ENCODE measurements at places on chromosomes 6 and 20.

DNA sequence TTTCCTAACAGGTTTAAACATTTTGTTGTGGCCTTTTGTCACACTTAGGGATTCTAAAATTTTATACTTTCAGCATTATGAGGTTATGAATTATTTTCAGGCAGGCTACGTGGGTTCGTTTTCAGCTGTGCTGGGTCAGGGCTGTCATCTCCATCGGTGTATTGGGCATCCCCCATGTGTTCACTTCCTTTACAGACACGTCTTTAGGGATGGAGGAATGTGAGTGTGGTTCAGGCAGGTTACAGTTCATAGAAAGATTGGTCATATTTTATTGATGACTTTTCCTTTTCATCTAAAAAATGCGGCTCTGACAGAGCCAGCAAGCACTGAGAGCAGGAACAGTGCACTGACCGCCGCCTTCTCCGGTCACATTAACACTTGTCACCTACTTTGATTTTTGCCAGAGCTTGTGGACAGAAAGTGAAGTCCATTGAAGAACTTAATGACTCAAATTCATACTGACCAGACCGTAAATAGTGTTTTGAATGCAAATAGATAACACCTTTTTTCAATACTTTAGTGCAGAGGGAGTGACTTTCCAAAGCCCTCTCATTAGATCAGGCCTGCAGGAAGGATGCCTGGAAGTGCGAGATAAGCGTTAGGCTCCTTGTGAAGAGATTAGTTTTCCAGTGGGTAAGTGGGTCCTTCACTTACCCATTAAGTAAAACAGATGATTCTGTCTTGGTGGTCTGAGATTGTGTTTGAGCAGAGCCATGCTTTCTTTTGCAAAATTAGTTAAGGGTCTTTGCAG is 113.1 kb downstream of the TIAM2 start:
- DNase-seq = no peak

DNA sequence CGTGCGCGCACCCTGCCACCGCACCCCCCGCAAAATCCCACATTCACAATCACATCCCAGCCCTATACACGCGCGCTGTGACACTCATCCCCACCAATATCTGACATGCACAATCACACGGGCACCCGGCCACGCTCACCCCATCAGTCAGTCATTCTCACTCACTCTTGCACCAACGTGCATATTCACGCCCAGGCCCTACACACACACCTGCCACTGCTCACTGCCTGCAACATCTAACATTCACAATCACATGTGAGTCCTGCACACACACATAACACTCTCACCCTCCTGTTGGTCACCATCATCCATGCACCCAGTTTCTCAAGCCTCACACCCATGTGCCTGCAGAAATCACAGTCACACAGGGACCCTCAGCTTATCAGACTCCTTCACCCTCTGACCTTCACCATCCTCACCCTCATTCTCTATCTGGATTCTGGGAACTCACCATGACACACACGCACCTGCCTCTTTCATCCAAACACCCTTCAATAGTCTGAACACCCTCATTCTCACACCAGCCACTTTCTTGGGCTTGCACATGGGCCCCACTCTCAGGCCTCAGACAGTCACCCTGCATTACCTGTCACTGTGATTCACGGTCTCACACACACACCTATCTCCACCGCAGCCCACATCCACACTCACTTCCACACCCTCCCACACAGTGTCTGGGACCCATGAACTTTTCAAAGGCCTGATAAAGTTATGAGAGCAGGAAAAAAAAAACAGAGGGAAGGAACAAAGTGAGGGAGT is 748 bp upstream of the ATP9A start:
- no peak for DNase-seq

DNA sequence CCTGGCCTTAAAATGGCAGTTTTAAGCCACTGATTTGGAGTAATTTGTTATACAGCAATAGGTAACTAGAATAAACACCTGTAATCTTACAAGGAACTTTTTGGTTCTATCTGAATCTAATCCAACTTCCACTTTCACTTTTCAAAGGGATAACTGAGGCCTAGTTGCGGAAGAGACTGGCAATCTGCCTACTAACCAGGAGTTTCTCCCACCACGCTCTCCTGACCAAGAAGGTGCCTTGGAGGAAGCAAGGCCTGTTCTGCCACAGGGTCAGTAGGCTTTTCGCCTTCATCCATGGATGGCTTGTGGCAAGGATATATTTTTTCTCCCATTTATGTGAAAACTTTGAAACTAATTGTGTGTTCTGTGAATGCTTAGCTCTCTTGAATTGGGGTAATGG is 12.9 kb upstream of the MYBL2 start:
- DNase-seq = no peak

GRCh38 chr6:87494761-87495422 is 22.1 kb downstream of the SLC35A1 start:
- no peak for DNase-seq

- DNase-seq = no peak
These were observed 606.0 kb upstream of the HTR1E start for GRCh38 chr6:86331265-86331840.

- DNase-seq = no peak
These were observed 20.2 kb upstream of the TTK start for GRCh38 chr6:79984261-79984660.

- no peak for DNase-seq
These were observed 65.6 kb upstream of the HTR1E start for GRCh38 chr6:86871681-86872080.

DNA sequence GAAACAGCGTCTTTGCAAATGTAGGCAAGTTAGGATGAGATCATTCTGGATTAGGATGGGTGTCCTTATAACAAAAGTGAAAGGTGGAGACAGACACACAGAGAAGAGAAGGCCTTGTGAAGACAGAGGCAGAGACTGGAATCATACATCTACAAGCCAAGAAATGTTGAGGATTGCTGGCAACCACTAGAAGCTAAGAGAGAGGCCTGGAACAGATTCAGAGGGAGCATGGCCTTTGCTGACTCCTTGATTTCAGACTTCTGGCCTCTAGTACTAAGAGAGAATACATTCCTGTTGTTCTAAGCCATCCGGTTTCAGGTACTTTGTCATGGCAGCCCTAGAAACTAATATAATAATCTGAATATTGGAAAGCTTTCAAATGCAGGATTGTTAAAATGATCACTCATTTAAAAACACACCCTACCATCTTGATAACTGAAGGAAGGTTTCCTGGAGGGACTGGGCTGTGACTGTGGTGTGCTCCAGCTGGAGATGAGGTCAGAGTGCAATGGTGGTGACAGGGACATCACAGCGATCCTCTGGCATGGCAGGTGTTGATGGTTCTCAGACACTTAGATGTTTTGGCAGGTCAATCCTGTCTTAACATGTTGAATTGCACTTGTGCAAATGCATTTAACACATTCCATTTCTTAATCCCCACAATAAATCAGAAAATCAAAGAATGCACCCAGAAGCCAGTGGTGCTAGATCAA is 25.1 kb downstream of the CD83 start:
- no peak for DNase-seq

DNA sequence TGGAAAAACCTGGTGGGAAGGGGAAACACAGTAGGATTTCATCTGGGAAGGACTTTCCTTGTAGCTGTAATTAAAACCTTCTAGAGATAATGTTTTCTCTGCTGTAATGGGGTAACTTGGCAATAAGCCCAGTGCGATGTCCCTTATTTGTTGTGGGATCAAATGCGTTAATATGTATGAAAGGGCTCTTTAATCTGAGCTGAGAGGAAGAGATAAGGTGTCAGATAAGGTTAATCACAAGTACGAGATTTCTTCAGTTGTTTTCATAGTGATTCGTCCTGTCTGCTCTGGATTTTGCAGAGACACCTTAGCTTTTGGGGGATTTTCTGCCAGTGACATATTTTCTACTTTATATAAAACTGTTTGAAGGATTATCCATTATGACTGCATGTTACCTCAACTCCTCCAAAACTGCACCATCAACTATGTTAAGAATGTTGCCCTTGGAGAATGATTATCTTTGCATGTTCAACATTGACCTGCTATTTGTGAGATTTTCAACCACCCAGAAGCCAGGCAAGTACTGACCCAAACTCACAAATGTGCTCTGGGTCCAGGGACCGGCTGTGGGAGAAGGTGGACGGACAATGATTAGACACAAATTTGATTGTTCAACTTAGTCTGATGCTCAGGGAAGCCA is 21.2 kb upstream of the ELOVL5 start:
- DNase-seq = no peak

- DNase-seq = no peak
These were observed 1.3 kb downstream of the NOTCH4 start for GRCh38 chr6:32222333-32223230.

DNA sequence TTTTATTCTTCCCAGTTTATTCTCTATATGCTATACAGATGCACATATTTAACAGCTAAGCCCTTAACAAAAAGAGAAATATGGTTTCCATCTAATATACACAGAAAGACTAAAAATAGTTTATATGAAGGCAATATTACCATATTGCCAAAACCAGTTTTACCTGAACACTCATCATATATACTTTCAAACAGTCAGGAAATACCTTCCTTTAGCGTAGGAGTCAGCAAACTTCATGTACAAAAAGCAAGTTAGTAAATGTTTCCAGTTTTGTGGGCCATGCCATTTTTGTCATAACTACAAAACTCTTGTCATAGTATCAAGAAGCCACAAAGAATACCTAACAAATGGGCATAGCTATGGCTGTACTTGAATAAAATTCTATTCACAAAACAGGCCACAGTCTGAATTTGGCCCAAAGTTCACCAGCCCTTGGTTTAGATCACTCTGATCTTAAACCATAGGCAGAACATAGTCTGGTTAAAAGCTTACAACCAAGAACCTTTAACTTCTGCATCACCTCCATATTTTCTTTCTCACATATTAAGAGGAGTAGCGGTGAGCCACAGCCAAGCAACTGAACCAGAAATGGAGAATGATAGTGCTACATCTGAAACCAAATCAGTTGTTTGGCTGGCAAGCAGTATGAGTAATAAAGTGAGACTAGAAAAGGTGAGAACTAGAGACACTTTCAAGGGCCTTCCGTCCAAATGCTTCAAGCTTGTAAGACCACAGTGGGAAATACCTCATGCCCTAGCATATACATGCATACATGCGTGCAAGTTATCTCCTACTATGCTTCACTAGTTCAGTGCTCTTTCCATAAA is 116.6 kb downstream of the PTPRK start:
- DNase-seq = no peak

DNA sequence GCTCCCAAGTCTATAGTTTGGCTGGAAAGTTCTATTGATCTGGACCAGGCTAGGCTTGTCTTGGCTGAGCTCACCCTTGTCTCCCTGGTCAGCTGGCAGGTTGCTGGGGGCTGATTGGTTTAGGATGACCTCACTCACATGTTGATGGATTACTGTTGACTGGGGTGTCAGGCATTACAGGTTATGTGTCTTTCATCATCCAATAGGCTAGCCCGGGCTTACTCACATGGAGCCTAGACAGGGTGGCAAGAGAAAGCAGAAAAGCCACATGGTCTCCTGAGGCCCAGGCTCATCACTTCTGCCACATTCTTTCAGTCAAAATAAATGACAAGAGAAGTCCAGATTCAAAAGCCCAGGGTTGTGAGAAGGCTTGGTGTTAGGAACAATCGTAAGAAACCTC is 103.5 kb downstream of the BFSP1 start:
- DNase-seq = no peak

DNA sequence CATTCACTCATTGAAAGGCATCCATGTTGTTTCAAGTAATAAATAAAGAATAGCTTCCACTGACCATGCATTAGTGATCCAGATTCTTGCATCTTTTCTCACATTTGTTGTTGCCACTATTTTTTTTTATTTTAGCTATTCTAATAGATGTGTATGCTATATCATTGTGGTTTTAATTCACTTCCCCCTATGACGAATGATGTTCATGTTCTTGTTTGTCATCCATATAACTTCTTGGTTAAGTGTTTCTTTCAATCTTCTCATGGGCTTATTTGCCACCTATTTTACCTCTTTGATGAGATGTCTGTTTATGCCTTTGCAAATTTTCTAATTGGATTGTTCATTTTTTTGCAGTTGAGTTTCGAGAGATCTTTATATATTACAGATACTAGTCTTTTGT is 681.2 kb downstream of the HDGFL1 start:
- no peak for DNase-seq

DNA sequence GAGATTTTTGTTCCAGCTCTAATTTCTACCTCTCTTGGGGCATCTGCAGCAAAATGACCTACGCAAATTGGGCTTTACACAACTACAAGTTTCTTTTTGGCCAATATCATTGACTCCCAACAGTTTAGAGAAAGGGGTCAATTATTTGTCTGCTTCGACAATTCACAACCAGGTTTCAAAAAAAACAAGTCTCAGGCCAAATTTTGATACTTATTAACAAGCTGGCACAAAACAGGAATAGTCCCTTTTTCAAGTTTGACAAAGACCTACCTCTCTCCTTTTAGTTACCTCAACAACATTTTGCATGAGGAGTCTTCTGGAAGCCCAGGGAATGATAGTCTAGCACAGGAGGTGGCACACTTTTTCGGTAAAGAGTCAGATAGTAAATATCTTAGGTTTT is 97.9 kb upstream of the TSHZ2 start:
- no peak for DNase-seq

GRCh38 chr6:53436526-53437303 is 88.0 kb upstream of the ELOVL5 start:
- no peak for DNase-seq

DNA sequence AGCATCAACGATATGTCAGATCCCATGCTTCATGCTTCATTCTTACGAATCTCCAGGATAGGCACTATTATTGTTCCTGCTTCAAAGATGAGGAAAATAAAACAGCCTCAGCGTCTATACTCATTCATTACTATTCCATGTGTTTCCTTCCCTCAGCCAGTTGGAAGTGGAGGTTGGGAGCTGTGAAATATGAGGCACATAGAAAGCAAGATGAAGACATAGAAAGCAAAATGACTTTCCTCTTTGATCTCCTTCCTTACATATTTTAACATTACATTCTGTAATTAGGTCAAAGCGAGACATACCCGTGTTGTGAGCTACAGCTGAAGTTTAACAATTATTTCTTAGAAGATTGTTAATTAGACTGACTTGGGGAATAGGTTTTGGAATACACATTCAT is 125.4 kb downstream of the FYN start:
- DNase-seq = no peak

- DNase-seq = no peak
These were observed 36.1 kb downstream of the PREX1 start for GRCh38 chr20:48791666-48792071.

- DNase-seq = no peak
These were observed 394.9 kb downstream of the MAFB start for GRCh38 chr20:40294175-40294574.
